ENCODE measurements at places on chromosomes 11 and 22. TPM values are rescaled to one million over a fixed set of nuclear protein-coding genes. Genes with fewer than 3 reads are reported as not detected.

GRCh38 chr11:14314127-14314526, 44.9 kb downstream of the RRAS2 start:
- no peak for DNase-seq

- DNase-seq, result no peak
Observed at GRCh38 chr11:9629064-9629463, 34.8 kb upstream of the SWAP70 start.

DNA sequence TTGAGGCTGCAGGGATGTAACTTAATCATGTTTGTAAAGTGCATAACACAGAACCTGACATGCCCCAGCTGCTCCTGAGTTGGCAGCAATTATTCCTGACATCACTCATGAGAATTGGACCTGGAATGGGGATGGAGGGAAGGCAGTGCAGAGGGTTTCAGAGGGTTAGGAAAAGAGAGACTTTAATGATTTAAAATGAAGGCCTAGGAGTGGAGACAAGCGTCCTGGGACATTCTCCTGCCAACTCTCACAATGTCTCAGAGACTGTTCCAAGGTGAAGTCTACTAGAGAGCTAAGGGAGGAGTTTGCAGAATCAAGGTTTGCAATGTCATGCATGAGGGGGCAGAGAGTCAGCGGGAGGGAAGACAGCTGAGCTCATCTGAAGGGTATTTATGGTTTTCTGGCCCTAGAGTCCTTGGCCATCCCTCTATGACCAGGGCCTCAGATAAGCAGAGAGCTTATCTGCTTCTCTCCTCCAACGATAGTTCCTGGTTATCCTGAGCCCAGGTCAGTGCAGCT, 36.9 kb downstream of the GGTLC2 start:
- DNase-seq, result peak; percentile 62

DNA sequence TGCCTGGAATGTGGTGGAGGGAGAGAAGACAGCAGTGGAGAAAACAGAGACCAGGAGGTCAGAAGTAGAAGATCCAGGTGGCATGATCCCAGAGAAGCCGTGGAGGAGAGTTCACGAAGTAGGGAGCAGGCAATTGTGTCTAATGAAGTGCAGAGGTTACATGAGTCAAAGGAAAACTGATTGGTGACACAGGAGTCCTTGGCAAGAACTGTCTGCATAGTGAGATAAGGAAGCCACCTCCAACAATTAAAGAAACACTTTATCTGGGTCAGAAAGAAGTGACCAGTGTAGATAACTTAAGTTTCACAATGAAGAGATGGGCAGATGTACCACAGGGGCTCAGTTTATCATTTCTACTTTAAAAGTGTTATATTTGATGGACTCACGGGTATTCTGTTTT, 57.0 kb upstream of the PTH start:
- DNase-seq, result no peak

DNA sequence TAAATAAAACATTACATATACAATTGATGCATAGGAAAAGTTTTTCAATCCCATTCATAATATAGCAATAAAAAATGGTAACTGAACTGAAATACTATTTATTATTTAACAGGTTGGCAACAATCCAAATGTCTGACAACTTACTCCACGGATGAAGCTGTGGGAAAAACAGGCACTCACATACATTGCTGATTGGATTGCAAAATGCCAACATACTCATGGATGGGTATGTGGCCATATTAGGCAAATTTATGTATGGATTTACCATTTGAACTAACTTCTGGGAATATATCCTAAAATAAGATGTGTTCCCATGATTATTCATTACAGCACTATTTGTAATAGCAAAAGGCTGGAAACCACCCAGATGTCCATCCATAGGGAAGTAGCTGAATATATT, 3.2 kb upstream of the BIRC2 start:
- DNase-seq, result no peak

DNA sequence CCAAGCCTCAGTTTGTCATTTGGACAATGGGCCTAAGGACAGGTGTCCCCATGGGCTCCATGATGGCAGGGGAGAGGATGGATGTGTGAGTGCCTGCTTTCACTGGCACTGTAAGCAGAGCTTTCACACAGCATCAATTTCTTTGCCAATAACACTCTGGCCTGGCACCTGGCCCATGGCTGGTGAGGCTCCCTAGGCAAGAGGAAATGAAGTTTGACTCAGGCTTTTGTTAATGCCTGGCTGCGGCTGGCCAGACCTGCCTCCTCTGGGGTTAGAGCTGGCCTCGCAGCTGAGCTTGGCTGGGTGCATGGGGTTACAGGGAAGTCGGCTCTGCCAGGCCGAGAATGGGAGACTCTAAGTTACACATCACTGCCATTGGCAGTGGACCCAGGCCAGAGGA, 30.0 kb upstream of the SEZ6L start:
- no peak for DNase-seq

FAM180B gene
- total RNA-seq, result not detected

LMF2 gene
- 48.4 TPM for total RNA-seq

- no peak for DNase-seq
Observed at GRCh38 chr11:70662691-70663098, 264.4 kb downstream of the CTTN start.

- peak; percentile 79 for DNase-seq
Observed at GRCh38 chr11:115916608-115917007, 412.4 kb upstream of the CADM1 start.

APOA5 gene
- not detected for total RNA-seq

DNA sequence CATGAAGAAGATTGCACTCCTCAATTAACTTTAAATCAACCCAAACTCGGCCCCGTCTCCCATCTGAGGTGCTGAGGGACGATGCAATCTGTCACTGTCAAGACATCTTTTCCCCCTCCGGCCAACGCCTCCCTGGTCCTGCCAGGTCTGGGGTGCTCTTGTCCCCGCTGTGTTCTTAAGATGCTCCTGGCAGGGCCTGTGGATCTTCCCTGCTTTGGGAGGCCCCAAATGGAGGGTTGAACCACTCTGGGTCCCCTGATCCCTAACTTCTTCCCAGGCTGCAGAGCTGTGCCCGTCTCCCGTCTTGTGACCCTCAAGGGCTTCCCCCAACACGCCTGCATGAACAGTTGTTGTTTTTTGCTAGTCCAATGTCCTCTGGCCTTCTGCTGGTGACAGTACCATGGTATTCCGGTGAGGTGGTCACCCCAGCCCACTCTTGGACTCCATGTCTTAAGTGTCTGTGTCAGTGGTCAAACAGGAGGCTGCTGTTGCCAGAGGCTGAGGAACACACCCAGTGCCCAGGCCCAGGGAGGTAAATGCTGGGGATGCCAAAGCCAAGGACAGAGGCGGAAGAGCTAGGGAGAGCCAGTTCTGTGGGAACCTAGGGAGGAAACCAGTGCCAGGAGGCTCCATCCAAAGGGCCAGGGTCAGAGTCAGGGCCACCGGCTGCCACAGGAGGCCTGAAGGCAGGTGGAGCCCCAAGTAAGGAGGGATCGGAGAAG, 70.6 kb upstream of the SHANK2 start:
- no peak for DNase-seq

DNA sequence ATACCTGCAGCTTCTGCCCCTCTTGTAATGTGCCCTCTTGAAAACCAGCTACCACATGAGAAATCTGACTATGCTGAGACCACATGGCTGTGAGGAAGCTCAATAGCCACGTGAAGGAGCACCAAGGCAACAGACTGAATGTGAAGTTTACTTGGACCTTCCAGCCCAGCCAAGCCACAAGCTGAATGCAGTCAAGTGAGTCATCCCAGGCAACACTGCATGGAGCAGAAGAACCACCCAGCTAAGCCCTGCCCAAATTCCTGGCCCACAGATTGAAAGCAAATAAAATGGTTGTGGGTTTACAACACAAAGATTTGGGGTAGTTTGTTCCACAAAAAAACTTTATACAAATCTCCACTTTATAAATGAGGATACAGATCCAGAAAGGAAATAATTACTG, 114.5 kb downstream of the TIMP3 start:
- DNase-seq, result no peak

- no peak for DNase-seq
Observed at GRCh38 chr11:26712497-26712896, 9.4 kb downstream of the SLC5A12 start.

PARVA gene
- total RNA-seq, result 54.5 TPM

GRCh38 chr11:2109541-2110019, 29.6 kb downstream of the IGF2 start:
- DNase-seq, result no peak

HSPA8 gene
- total RNA-seq, result 1,819 TPM

DNA sequence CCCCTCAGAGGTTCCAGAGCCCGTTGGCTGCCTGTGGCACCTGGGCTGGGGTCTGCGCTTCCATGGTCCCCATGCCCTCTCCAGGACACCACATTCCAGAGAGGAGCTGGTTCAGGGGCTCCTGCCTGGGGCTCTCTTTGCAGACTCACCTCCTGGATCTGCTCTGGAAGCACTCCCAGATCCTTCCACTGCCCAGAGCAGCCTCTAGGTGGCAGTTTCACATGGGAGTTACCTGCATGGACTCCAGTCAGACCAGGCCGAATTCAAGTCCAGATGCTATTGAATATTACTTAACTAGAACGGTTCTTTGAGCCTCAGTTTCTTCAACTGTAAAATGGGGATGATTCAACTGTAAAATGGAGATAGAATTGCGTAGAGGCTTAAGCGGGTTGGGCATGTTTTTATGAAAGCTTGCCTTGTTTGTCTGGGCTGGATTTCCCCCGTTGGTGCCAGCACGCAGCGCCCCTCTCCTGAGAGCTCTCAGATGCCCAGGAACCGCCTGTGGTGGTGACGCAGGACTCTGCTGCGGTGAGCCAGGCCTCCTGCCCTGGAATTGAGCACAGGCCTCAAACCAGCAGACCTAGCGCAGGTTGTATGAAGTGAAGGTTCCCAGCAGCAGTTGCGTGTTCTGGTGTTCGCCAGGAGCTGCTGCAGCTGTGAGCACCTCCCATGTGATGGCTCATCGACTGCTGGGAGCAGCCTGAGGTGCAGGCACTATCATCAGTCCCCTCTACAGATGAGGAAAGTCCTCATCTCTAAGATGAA, 44.2 kb downstream of the LMO1 start:
- DNase-seq, result peak; percentile 63

GRCh38 chr11:117273550-117274289, 17.4 kb upstream of the BACE1-AS start:
- no peak for DNase-seq

DNA sequence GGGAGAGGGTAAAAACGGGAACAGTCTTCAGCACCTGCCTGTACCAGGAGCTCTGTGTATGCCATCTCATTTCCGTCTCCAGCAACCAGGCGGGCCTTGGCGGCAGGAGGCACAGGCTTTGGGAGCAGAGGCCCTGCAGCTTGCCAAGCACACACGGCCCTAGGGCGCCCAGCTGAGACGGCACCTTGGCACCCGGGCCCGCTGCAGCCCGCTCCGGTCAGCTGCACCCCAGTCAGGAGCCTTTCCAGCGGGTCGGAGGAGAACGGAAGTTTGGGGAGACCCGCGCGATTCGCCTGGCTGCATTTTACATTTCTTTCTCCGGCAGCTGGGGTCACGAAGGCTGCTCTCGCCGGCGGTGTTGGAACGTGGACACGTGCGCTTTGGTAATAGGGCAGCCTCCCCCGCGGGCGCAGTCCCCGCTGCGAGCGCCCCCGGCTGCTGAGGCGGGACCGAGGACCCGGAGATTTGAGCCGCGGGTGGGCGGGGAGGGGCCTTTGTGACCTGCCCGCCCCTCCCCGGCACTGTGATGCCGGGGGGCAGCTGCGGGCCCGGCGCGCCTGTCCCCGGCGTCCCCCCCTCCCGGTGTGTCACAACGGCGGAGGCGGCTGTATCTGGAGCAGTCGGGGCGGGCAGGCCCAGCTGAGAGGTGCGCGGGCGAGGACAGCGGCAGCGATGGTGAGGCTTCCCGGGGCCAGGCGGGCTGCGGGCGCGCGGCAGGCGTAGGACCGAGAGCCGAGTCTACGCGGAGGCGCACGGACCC, at the start of gene TUBA8:
TSS of gene TUBA8 (plus strand) at position 616 of the 760 bp plus-strand sequence. CDS start at position 673, 57 bp downstream.
- DNase-seq, result no peak

LMNTD2 gene
- total RNA-seq, result 0.69 TPM

GRCh38 chr11:104199053-104199452, 35.1 kb upstream of the PDGFD start:
- DNase-seq, result no peak

DNA sequence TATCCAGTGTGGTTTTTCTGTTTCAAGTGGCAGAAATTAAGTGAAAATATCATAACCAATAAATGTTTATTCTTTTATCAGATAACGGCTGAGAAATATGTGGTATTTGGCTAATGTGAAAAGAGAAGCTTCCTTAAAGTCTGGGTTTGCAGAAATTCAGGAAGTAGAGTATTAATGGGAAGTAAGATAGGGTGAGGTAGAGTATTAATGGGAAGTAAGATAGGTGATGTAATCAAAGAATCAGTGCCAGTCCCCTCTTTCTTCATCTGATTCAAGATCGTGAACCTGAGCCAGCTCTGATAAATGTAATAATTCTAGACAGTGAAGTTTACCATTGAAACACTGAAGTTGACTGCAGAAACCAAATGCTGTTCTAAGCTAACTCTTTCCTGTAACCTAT, 30.9 kb downstream of the TRPC6 start:
- DNase-seq, result no peak

DNA sequence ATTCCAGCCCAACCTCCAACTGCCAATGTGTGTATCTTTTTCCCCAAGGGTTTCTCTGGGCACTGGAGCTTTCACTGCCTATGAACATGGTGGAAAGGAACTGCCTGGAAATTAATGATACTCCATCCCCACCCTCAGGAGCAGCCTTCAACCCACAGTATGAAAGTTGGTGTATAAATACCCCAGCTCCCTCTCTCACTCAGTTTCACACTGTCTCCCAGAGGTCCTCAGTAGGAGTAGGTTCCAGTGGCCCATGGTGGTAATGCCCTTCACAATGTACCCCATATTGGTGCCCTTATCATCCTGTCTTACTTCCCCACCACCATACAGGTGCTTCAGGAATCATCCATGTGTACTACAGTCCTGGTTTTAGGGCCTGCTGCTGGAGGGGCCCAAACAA, 462.6 kb downstream of the MIAT start:
- DNase-seq, result no peak

DNA sequence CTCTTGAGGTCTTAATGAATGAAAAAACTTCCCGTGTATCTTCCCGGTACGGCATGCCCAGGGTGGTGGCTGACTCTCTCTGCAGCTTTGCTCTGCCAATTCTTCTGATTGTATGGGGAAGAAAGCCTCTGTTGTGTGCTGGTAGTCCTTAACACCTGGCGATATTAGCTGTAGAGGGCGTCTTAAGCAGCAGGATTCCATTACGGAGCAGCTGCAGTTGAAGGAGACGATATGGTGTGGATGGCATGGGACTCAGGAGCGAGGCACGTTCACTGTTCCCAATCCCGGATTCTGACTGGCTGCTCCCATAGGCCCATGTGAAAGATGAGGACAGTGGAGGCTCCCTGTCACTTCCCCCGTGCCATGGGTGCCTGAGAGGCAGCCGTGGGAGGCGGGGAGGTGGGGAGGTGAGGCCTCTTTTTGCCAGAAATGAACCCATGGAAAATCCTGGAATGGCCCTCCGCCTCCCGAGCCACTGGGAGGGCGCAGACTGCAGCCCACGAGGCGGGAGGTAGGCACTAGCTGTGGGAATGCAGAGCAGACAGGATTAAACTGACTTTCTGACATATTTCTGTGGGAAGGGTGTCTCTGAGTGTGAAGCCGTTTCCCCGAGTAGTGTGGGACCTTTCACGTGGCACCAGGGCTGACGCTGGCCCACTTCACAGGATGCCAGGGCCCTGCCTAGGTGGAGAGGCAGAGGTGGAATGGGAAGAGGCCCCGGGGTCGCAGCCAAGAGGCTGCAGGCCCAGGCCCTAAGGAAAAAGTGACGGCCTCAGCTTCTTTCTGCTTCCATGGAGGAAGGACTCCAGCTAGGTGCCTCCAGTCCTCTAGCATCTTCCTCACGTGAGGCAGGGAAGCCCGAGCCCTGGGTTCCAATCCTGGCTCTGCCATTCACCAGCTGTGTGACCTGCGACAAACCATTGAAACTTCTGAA, 121.4 kb upstream of the CD82 start:
- DNase-seq, result no peak

- DNase-seq, result no peak
Observed at GRCh38 chr11:44483919-44484610, 81.4 kb upstream of the CD82 start.

OOSP4B gene
- total RNA-seq, result not detected

Data from renal cortical epithelial cell (primary cell).